ENCODE measurements at places on chromosomes 11 and 22. TPM values are rescaled to one million over a fixed set of nuclear protein-coding genes. Genes with fewer than 3 reads are reported as not detected.

- no peak overlapping the region for H3K27ac ChIP-seq
- H3K4me3 ChIP-seq: no peak overlapping the region
- no peak for DNase-seq
- H3K36me3 ChIP-seq: no peaks in the 10 kb centered on the region
Observed at GRCh38 chr22:32947573-32947972, 110.6 kb downstream of the SYN3 start.

DNA sequence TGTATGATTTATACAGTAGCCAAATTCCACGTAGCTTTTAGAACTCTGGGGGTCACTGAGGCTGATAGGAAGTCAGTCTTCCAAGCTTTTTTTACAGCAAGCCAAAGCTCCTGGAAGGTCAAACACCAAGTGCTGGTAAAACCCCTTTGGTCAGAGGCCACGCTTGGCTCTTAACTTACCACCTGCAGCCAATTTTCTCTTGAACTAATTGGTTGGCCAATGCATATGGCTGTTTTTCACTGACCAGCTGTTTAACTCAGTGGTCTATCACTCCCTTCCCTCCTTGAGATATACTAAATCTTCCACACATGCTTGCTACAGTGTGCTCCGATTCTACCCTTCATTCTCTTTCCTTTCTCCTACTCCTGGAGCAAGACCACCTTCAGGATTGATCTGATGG, 116.0 kb downstream of the FAR1 start:
- DNase-seq: no peak
- no peaks in the 10 kb centered on the region for H3K36me3 ChIP-seq
- no peaks in the 10 kb centered on the region for H3K4me1 ChIP-seq
- H3K4me3 ChIP-seq: no peak overlapping the region

- no peak for DNase-seq
- H3K4me1 ChIP-seq: peaks cover 41% of the 10 kb centered on the region
- no peaks in the 10 kb centered on the region for H3K27me3 ChIP-seq
- H3K27ac ChIP-seq: no peak overlapping the region
Observed at GRCh38 chr11:46361283-46362155, 14.3 kb downstream of the DGKZ start.

DNA sequence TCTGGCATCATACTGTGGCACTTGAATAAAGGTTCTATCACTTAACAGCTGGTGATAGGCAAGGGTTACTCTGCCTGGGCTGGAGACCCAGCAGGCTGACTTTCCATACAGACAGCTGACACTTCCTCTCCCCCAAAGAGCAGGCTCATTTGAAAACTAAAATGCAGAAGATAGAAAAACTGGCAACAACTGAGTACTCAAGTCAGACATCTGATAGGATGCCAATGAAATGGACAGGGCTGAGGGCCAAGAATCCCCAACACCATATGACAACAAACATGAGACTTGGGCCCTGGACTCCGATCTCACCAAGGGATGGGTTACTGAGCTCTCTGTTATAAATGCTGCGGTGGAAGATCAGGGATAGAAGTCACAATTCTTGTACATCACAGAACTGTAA, 237.2 kb downstream of the LRRC4C start:
- H3K27me3 ChIP-seq: no peaks in the 10 kb centered on the region
- H3K4me3 ChIP-seq: no peak overlapping the region
- no peak overlapping the region for H3K27ac ChIP-seq
- DNase-seq: no peak
- H3K4me1 ChIP-seq: no peaks in the 10 kb centered on the region

DNA sequence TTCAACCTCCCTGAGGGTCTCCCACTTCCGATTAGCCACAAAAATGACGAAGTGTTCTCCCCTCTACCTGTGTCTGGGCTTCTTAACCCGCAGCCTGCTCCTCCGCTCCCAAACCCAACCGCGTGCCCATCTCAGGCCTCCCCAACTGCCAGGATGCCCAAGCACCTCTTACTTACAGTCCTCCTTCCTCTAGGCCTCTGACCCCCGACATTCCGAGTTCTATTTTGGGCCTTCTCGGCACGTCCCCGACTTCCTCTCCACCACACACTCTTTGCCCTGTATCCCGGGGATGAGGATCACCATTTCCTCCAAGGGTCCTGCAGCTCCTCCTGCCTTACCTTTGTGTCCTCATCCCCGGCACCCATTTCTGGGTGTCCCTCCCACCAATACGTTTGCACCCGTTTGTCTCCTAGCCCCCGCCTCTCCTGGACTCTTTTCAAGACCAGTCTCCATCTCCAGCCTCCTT, 388 bp upstream of the MUS81 start:
- H3K36me3 ChIP-seq: peaks cover 93% of the 10 kb centered on the region
- DNase-seq: peak; percentile 32
- H3K27me3 ChIP-seq: no peaks in the 10 kb centered on the region
- H3K27ac ChIP-seq: peak overlapping the region; percentile 95
- peak overlapping the region; percentile 84 for H3K4me3 ChIP-seq

- H3K27ac ChIP-seq: no peak overlapping the region
- H3K4me3 ChIP-seq: no peak overlapping the region
- H3K36me3 ChIP-seq: no peaks in the 10 kb centered on the region
- H3K27me3 ChIP-seq: no peaks in the 10 kb centered on the region
- no peak for DNase-seq
Observed at GRCh38 chr11:33191467-33191866, 30.2 kb upstream of the CSTF3 start.

GRCh38 chr22:24592851-24593558, at the start of gene LRRC75B:
LRRC75B (minus strand) TSS chr22:24593073; CDS start chr22:24593039, 34 bp downstream.
- DNase-seq: peak; percentile 84
- peak within 1 kb of the TSS; percentile 83 for H3K4me3 ChIP-seq
- no peaks in the 10 kb centered on the region for H3K27me3 ChIP-seq
- peak within 1 kb of the TSS; percentile 56 for H3K27ac ChIP-seq
- H3K36me3 ChIP-seq: peaks cover 42% of the 10 kb centered on the region

DNA sequence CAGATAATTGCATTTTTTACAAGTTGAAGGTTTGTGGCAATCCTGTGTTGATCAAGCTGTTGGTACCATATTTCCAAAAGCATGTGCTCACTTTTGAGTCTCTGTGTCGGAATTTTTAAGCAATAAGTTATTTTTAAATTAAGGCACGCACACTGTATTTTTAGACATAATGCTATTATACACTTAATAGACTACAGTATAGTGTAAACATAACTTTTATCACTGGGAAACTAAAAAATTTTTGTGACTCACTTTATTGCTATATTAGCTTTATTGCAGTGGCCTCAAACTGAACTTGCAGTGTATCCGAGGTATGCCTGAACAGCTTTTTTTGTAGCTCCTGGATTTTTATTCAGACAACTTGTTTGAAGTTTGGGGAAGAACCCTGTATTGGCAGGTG, 31.3 kb upstream of the RRM1 start:
- DNase-seq: no peak
- H3K27me3 ChIP-seq: no peaks in the 10 kb centered on the region
- no peaks in the 10 kb centered on the region for H3K4me1 ChIP-seq

- H3K4me1 ChIP-seq: no peaks in the 10 kb centered on the region
- H3K4me3 ChIP-seq: no peak overlapping the region
- no peak overlapping the region for H3K27ac ChIP-seq
- no peaks in the 10 kb centered on the region for H3K36me3 ChIP-seq
Observed at GRCh38 chr22:26281941-26282340, 112.7 kb downstream of the SEZ6L start.

- H3K36me3 ChIP-seq: peaks cover 30% of the 10 kb centered on the region
- no peaks in the 10 kb centered on the region for H3K27me3 ChIP-seq
- H3K4me3 ChIP-seq: peak overlapping the region; percentile 62
- DNase-seq: peak; percentile 20
- H3K4me1 ChIP-seq: no peaks in the 10 kb centered on the region
Observed at GRCh38 chr11:1158681-1159487, 1.1 kb downstream of the MUC5AC start.

- no peaks in the 10 kb centered on the region for H3K27me3 ChIP-seq
- H3K4me3 ChIP-seq: no peak overlapping the region
- no peak for DNase-seq
- peaks cover 48% of the 10 kb centered on the region for H3K4me1 ChIP-seq
- peaks cover 21% of the 10 kb centered on the region for H3K36me3 ChIP-seq
- peak overlapping the region; percentile 63 for H3K27ac ChIP-seq
Observed at GRCh38 chr11:68142441-68143309, 21.5 kb upstream of the CHKA start.

GRCh38 chr11:57474803-57475115, 14.4 kb downstream of the RTN4RL2 start:
- H3K4me1 ChIP-seq: peaks cover 11% of the 10 kb centered on the region
- H3K27ac ChIP-seq: no peak overlapping the region
- no peak overlapping the region for H3K4me3 ChIP-seq

DNA sequence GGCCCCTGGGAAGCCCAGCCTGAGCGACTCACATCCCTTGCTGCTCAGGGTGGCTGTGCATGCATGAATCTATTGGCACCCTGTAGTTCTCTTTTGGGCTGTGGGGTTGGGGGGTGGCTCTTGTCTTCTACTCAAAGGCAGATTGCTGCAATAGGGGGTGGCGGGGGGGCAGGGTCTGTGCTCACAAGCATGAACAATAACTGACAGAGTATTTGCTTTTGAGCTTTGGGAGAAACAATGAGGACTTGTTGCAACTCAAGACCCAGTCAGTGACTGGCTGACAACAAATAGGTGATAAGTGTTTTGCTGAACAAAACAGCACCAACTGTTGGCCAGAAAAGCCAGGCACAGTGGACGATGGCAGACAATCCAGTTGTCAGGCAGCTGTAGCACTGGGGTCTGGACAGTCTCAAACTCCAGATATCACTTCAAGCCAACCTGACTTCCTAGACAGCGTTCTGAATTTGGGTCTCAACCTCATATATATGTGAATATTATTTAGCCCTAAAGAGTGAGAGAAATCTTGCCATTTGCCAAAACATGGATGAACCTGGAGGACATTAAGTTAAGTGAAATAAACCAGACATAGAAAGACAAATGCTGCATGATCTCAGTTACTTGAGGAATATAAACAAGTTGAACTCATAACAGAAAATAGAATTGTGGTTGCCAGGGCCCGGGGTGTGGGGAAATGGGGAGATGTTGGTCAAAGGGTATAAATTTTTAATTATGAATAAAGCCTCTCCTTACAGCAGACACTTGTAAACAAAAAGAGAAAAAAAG, 61.7 kb downstream of the ME3 start:
- H3K4me3 ChIP-seq: no peak overlapping the region
- no peak overlapping the region for H3K27ac ChIP-seq
- H3K36me3 ChIP-seq: no peaks in the 10 kb centered on the region
- DNase-seq: no peak
- no peaks in the 10 kb centered on the region for H3K27me3 ChIP-seq
- H3K4me1 ChIP-seq: peaks cover 25% of the 10 kb centered on the region

GRCh38 chr11:106608677-106609076, 409.6 kb downstream of the GUCY1A2 start:
- no peak overlapping the region for H3K4me3 ChIP-seq
- H3K27ac ChIP-seq: no peak overlapping the region
- no peak for DNase-seq

- no peaks in the 10 kb centered on the region for H3K27me3 ChIP-seq
- H3K4me3 ChIP-seq: no peak overlapping the region
- H3K36me3 ChIP-seq: no peaks in the 10 kb centered on the region
- no peak overlapping the region for H3K27ac ChIP-seq
- DNase-seq: no peak
- no peaks in the 10 kb centered on the region for H3K4me1 ChIP-seq
Observed at GRCh38 chr11:36874291-36874690, 276.3 kb upstream of the RAG2 start.

- H3K36me3 ChIP-seq: no peaks in the 10 kb centered on the region
- no peaks in the 10 kb centered on the region for H3K27me3 ChIP-seq
- H3K4me3 ChIP-seq: no peak overlapping the region
- no peak overlapping the region for H3K27ac ChIP-seq
- peaks cover 3% of the 10 kb centered on the region for H3K4me1 ChIP-seq
Observed at GRCh38 chr11:78000193-78000592, 5.7 kb upstream of the INTS4 start.

PPP6R2 gene
- total RNA-seq: 50.0 TPM

PKP3 gene
- total RNA-seq: 154 TPM

BDNF gene
- 8.3 TPM for total RNA-seq

KRTAP5-7 gene
- not detected for total RNA-seq

MFRP gene
- total RNA-seq: not detected

SPA17 gene
- total RNA-seq: 5.4 TPM
